ENCODE measurements at places on chromosomes 5 and 9. TPM values are rescaled to one million over a fixed set of nuclear protein-coding genes. Genes with fewer than 3 reads are reported as not detected.

The CARD6 gene
- total RNA-seq, result 12.1 TPM

The FBN2 gene
- total RNA-seq, result 14.7 TPM

The CDKN2AIPNL gene
- 29.6 TPM for total RNA-seq

The EFNA5 gene
- 0.77 TPM for total RNA-seq

The REEP2 gene
- total RNA-seq, result 16.4 TPM

The PCBD2 gene
- total RNA-seq, result 3.2 TPM

The VCAN gene
- 388 TPM for total RNA-seq

The SPINK7 gene
- not detected for total RNA-seq

The ENHO gene
- 0.26 TPM for total RNA-seq

The FBLL1 gene
- total RNA-seq, result 0.79 TPM

The PCDHA1 gene
- total RNA-seq, result under 0.01 TPM

The EIF4E1B gene
- total RNA-seq, result not detected
